ENCODE measurements at places on chromosomes 7 and 10. TPM values are rescaled to one million over a fixed set of nuclear protein-coding genes. Genes with fewer than 3 reads are reported as not detected.

GRCh38 chr10:128386231-128386630, 260.0 kb upstream of the MKI67 start:
- no peak for DNase-seq

DNA sequence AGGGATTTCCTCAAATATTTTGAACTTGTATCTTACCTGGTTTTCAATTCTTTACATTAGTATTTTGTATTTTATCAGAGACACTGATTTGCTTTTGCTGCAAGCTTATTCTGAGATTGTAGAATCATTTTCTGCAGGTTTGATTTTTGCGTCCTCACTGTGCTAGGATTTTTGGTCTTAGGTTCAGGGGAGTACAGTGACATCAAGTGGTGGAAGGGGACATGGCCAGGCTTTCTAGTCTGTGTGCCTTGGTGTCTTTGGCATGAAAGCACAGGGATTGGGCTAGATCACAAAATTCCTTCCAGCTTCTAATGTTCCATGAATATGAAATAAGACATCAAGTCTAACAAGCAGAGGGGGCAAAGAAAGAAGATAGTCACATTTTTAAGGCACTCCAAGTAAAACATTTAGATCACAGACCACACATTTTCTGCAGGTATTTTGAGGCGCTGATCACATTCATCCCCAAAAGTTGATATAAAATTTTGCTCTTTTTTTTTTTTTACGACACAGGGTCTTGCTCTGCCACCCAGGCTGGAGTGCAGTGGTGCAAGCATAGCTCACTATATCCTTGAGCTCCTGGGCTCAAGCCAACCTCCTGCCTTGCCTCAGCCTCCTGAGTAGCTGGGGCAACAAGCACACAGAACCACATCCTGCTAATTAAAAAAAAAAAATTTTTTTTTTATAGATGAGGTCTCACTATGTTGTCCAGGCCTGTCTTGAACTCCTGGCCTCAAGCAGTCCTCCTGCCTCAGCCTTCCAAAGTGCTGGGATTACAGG, 124.4 kb downstream of the PON1 start:
- DNase-seq, result no peak

Gene NXPH1
- total RNA-seq, result 23.3 TPM

DNA sequence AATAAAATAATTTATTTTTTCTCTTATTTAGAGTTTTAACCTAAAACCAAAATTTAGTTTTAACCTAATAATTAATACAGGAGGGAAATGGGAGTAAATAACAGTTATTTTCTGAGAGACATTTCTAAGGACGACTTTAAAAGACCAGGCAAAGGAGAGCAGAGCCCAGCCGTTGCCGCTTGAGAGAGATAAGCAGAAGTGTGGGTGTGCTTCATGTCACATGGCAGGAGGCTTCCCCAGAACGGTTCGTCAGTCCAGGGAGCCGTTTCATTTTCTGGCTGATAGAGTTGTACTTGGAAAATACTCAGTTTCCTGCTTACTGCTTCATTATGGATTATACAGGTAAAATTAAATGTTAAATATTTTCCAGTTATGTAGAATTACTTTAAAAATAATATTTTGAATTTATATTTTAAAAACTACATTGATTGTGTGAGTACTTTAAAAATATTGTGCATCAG, 61.4 kb downstream of the ST7 start:
- peak; percentile 56 for DNase-seq

GRCh38 chr7:116661865-116662264, 10.1 kb upstream of the MET start:
- no peak for DNase-seq

Gene ZPBP
- total RNA-seq, result not detected

- DNase-seq, result no peak
Observed at GRCh38 chr10:58440484-58440883, 55.3 kb downstream of the TFAM start.

DNA sequence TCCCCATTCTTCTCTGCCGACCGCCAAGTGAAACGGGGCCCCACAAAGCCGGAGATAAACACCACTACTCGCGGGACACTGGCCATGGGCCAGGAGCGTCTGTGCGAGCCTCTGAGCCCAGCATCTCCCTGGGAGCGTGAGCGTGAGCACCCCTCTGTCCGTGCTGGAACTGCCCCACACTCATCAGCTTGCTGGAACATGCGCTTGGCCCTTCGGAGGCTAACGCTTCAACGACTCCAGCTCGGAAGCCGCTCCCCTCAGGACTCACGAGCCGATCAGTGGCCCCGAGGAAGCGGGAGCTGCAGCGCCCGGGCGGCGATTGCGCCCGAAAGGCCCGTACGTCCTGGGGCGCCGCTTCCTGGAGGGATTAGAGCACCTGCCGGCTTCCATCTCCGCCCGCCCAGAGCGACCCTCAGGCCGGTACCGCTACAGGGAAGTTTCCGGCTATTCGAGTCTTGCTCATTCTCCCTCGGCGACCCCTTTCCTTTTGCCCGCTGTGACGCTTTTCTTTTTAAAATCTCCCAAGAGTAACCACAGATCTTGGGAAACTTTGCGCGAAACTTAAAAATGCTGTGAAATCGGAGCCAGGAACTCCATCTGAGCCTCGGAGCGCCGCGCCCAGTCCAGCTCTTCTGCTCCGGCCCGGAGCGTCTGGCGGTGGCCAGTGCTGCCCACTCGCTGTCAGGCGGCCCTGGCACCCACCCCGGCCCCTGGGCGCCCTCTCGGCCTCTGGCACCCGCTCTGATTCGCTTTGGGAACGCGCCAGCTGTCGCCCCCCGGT, 1.0 kb downstream of the TLL2 start:
- DNase-seq, result no peak

- DNase-seq, result no peak
Observed at GRCh38 chr7:121099572-121099971, 111.1 kb downstream of the CPED1 start.

GRCh38 chr7:139720705-139721231, 57.0 kb downstream of the HIPK2 start:
- DNase-seq, result no peak

Data from dorsolateral prefrontal cortex (tissue), 122 donors.